ENCODE measurements at places on chromosomes 2 and 18.
A peak's percentile ranks its signal among the peaks of the same experiment; 100 is the strongest.

- no peak for DNase-seq
Measured at GRCh38 chr2:25044990-25045389, 3.1 kb downstream of the EFR3B start.

DNA sequence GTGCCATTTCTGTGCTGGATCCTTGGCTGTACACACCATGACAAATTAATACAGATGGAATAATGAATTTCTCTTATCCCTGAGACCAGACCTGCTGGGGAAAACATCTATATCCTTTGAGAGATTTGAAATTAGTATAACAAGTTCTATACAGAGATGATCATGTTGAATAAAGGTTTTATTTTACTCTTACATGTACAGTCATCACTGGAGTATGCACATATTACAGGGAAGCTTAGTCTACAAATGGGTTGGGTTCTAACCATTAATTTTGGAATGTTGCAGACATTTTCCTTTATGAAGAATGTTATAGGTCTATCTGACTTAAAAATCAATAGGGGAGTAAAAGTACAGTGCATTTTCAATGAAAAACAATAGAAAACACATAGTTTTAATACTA lies 29.9 kb upstream of the MMADHC start:
- no peak for DNase-seq

- no peak for DNase-seq
Measured at GRCh38 chr2:217729421-217730053, 273.3 kb downstream of the TNS1 start.

GRCh38 chr2:72572501-72572900 lies 253.3 kb downstream of the EXOC6B start:
- peak; percentile 75 for DNase-seq

- peak; percentile 43 for DNase-seq
Measured at GRCh38 chr2:36701391-36701795, 4.9 kb downstream of the VIT start.

GRCh38 chr2:205094031-205094430 lies 548.8 kb downstream of the PARD3B start:
- DNase-seq = no peak

DNA sequence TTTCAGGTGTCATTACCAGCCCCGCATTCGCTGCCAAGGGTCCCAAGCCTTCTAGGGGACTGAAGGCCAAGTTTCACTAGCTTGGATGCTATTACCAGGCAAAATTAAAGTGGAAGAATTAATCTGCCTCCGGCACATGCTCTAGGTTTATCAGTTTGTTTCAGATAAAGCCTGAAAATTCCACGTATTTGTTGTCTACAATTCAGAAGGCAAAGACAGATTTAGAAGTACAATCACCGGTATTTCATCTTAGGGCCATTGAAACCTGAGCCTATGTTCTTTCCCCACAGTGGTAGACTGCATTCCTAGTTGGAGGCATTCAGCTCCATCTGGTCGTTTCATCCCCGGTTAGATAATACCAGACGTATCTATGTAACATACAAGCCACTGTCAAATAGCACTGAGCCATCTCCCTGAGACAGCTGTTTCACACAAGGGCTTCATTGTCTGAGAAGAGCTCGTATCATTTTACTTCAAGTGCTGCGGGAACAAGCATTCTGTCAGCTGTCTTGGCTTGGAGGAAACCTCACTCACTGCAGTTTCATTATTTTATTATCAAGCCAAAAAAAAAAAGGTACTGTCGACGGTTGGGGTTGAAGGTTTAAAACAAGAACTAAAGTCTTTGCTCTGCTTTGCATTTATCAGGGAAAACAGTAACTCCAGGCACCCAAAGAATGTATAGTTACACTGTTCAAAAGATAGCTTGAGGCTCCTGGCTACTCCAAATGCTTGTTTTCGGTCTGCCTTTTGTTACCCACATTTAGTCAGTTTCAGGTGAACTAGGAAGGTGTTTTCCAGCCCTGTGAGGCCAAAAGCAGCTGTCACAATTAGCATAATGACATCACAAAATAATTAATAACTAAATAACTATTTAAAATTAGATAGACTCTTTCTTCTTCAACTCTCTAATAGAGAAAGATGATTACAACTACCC lies 76.7 kb downstream of the TGIF1 start:
- DNase-seq = peak; percentile 64

DNA sequence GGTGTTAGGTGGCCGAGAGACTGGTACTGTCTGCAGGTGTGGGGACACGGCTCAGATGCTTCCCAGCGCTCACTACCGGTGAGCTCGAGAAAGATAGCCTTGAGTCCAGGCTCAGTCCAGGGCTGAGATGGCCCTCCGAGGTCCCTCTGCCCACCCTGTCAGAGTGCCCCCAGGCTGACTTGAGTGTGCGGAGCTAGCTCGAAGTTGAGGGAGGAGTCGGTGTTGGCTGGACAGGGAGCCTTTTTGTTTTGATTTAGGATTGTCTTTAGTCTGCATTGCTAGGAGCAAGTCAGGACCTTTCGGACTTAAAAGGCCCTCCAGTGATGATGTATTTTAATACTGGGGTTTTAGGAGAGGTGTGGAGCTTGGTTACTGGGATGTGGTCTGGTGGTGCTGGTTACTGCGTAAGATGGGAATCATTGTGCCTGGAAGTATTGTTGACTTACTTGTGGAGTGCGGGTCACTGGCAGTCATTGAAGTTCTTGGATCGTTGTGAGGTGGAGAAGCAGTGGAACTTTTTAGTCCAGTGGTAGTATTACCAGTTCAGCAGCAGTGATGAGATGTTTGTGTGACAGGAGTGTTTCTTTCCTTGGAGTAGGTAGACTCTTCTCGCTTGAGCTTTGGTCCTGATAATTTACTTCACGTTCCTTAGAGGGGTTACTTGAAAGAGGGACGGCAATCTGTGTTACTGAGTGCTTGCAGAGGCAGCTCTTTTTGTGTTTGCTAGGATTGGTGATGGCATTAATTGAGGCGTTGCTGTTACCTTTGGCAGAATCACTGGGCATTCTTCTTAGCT lies 633 bp downstream of the KIAA1328 start:
- DNase-seq = peak; percentile 12

GRCh38 chr2:230520875-230521155 lies 104.8 kb downstream of the SP100 start:
- peak; percentile 90 for DNase-seq

GRCh38 chr2:182610231-182610630 lies 105.8 kb upstream of the DNAJC10 start:
- no peak for DNase-seq

DNA sequence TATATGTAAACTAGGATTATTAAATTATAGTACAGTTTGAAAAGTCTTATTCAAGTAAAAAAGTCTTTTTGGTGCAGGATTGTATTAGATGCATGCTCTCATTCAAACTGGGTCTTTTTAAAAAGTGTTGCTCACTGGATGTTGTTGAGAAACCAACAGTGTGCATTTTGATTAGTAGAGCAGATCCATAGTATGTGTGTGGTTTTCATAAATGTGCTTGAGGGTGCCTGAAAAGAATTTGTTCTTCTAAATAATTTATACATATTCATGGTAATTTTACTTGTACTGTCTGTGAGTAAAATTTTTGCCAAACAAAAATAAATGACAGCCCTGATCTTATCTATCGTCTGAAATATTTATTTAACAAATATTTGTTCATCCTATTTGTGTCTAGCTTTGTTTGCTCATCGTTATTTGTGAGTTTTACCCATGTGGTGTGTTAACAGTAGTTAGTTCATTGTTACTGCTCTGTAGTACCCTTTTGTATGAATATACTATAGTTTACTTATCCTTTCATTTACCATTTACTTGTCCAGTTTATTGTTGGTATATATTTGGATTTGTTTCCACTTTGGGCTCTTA lies 50.4 kb downstream of the PTPN4 start:
- no peak for DNase-seq

DNA sequence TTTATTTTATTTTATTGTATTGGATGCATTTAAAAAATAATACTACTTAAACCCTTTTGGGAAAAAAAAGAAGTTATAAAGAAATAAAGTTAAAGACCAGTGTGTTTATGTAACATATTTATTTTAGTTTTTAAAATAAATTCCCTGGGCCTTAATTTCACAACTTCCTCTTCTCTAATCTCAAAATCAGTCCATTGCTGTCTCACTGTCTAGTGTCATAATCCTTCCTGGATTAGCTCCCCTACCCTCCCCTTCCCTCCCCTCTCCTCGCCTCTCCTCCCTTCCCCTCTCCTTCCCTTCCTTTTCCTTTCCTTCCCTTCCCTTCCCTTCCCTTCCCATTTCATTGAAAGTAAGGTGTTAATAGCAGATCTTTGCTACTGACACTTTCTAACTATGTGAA lies 40.3 kb upstream of the ZEB2 start:
- DNase-seq = peak; percentile 34

GRCh38 chr2:163665817-163666216 lies 70.0 kb downstream of the FIGN start:
- DNase-seq = peak; percentile 27

- no peak for DNase-seq
Measured at GRCh38 chr2:149627111-149627801, 39.7 kb upstream of the MMADHC start.

- DNase-seq = no peak
Measured at GRCh38 chr2:235621736-235622135, 127.9 kb downstream of the AGAP1 start.

GRCh38 chr2:105407946-105408743 lies 9.3 kb upstream of the FHL2 start:
- DNase-seq = no peak

GRCh38 chr2:126244937-126245336 lies 411.0 kb upstream of the GYPC start:
- no peak for DNase-seq

DNA sequence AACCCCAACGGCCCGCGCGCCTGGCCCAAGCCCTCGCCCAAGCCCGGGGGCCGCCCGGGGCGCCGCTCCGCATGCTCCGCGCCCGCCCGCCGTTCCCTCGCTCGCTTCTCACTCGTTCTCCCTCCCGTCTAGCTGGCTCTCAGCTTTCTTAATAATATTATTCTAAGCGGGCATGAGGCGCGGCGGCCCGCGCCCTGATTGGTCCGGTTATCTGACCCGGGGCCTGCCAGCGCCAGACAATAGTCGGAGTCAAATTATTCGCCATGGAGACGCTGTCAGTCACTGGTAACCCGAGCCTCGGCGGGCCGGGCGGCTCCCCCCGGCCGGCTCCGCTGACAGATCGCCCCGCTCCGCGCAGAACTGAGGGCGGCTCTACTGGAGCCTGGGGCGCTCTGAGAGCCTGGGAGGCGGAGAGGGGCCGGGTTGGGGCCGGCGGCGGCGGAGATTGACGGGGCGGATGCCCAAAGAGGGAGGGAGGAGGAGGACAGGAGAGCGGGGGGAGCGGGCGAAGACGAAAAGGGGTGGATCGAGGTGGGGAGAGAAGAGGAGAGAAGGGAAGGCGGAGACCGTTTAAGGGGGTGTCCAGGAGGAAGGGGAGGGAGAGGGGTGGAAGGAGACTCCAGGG lies at the start of gene SIX2:
Gene SIX2 (minus strand): TSS at position 150 of the 625 bp plus-strand sequence. CDS start 342 bp downstream, outside the sequence.
- DNase-seq = peak; percentile 91
